HFFc6 (cell line): ENCODE measurements at places on chromosomes 16 and 17. TPM values are rescaled to one million over a fixed set of nuclear protein-coding genes. Genes with fewer than 3 reads are reported as not detected.
A peak's percentile ranks its signal among the peaks of the same experiment; 100 is the strongest.

TAC4 gene
- total RNA-seq: not detected in 3 replicates

DNA sequence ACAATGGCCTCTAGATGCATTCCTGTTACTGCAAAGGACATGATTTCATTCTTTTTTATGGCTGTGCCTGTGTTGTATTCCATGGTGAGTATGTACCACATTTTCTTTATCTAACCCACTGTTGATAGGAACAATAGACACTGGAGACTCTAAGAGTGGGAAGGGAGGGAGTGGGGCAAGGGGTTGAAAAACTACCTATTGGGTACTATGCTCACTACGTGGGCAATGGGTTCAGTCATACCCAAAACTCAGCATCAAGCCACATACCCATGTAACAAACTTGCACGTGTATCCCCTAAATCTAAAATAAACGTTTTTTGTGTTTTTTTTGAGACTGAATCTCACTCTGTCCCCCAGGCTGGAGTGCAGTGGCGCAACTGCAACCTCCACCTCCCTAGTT is 47.1 kb upstream of the SCNN1B start:
- DNase-seq: no peak

PPP1R1B gene
- total RNA-seq: not detected in 3 replicates

- DNase-seq: no peak
These were observed 42.9 kb downstream of the LMF1 start for GRCh38 chr16:927931-928330.

TBC1D3G gene
- not detected in 3 replicates for total RNA-seq

SEBOX gene
- not detected in 3 replicates for total RNA-seq

GRCh38 chr17:43755389-43755875 is 3.2 kb downstream of the SOST start:
- no peak for DNase-seq

DNA sequence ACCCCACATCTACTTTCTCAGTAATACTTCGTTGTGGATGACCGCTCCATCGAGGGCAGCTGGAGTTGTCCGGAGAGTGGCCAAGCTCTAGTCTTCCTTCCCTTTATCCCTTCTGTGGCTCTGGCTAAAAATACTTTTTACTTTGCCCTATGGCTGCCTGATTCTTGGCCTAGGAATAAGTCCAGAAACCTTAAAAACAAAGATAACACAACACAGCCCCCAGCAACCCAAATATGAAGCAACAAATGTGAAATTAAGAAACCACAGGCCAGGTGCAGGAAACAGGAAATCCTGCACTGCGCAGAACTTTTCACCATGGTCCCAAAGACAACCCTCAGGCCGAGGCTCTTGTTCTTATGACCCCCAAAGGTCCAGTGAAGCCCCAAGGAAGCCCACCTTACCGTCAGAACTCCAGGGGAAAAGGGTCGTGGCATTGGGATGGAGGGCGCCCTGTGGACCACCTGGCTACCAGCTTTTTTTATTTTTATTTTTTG is 26.0 kb downstream of the TK2 start:
- no peak for DNase-seq

SCGB1C2 gene
- total RNA-seq: not detected in 3 replicates

DNA sequence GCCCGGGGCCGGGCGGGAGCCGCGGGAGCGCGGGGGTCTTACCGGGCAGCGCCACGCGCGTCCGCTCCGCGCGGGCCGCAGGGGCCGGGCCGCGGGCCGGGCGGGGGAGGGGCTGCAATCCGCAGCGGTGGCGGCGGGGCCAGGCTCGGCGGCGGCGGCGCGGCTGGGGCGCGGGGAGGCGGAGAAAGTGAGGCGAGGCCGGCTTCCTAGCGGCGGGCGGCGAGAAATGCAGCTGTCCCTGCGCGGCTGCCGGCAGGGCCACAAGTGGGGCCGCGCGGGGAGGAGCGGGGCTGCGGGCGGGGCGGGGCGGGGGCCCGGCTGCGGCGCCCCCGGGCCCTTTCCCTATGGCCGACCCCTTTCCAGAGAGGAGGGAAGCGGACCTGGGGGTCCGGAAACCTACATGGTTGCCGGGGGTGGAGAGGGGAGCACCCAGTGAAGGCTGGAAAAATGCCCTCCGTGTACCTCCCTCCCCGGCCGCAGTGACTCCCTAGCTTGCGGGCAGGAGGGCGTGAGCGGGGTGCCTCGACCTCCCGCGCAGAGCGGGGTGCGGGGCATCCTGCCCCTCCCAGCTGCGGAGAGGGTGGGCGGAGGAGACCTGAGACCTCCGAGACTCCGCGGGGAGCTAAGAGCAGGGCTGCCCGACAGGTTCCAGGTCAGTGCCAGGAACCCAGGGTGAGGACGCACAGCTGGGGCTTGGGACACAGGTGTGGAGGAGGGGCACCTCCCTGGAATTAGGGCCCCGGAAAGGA is at the start of gene CUEDC1:
CUEDC1 (minus strand) TSS at position 230 of the 749 bp plus-strand sequence. CDS start 69,848 bp downstream, outside the sequence.
- peak; percentile 61 for DNase-seq

DNA sequence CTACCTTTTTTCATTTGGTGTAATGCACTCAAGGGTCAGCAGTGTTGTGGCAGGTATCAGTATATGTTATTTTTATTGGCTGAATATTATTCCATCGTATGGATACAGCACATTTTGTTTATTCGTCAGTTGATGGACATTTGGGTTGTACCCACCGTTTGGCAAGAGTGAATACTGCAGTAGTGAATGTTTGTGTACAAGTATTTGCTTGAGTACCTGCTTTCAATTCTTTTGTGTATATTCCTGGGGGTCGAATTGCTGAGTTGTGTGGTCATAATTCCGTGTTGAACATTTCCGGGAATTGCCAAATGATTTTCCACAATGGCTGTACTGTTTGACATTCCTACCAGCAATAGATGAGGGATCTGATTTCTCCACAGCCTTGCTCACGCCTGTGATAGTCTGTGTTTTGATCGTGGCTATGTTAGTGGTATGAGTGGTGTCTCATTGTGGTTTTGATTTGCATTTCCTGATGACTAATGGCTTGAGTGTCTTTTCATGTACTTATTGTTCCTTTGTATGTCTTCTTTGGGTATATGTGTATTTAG is 108.4 kb downstream of the OR1D5 start:
- peak; percentile 92 for DNase-seq

TRIM72 gene
- total RNA-seq: not detected in 3 replicates

- DNase-seq: no peak
These were observed 50.2 kb downstream of the CDH11 start for GRCh38 chr16:65071433-65072311.

DNA sequence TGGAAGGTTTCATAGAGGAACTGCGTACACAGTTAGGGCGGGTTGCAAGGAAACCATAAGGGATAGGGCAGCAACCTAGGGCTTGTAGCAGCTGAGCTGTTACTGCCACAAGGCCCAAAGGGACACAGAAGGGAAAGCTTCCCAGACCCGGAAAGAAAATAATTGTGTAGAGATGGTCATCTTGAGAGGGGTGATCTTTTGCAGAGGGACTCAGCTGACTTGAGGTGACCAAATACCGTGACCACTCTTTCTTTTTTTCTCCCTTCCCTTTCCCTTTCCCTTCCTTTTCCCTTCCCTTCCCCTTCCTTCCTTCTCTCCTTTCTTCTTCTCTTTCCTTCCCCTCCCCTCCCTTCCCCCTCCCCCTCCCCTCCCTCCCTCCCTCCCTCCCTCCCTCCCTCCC is 8.5 kb upstream of the CREBBP start:
- DNase-seq: no peak

KRT9 gene
- 0.15 TPM in 1 of 3 replicates, not detected in the others for total RNA-seq

DNA sequence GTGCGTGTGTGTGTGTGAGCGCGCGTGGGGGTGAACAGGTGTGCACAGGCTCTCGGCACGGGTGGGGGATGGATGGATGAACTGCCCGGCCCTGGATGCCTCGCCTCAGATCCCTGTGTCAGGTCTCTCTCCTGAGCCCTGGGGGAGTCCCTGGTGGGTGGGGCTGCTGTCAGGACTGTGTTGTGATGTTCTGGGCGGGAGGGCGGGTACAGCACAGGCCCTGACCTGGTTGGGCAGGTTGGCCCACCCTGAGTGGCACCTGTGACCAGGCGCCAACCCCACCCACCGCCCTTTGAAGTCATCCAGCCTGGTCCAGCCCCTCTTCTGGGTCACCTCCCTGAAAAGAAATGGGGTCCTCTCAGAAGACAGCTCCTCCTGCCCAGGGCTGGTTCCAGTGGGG is 41.6 kb upstream of the TAC4 start:
- DNase-seq: no peak

- DNase-seq: peak; percentile 96
These were observed 24.1 kb upstream of the ADORA2B start for GRCh38 chr17:15920758-15921239.

DNA sequence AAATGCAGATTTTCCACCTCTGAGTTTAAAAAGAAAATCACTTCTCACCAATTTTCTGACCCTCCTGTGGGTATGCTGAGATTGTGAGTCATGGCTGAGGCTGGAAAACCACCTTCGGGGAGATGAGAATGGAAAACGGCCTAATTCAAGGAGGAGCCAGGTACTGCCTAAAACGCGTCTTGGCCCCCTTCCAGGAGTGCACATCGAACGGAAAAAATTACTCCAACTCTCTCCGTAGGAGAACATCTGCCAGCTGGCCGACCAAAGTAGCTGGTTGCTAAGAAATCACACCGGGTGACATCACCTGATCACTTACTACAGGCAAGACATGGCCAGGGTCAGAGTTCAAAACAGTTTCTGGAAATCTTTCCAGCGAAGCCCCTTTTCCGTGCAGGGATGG is 107.6 kb downstream of the ZNF423 start:
- no peak for DNase-seq

- DNase-seq: no peak
These were observed 203.6 kb upstream of the CACNG3 start for GRCh38 chr16:24052329-24053098.

GRCh38 chr16:912684-913613 is 57.8 kb downstream of the LMF1 start:
- DNase-seq: no peak

GRCh38 chr17:46979147-46979863 is at the start of gene RPRML:
RPRML (minus strand) TSS chr17:46979253; CDS start chr17:46979007, 246 bp downstream.
- no peak for DNase-seq

- DNase-seq: no peak
These were observed 382.8 kb downstream of the SEC14L1 start for GRCh38 chr17:77523540-77523939.

GRCh38 chr17:67427424-67427823 is 50.3 kb downstream of the PITPNC1 start:
- DNase-seq: no peak

ABI3 gene
- total RNA-seq: not detected in 3 replicates

DNA sequence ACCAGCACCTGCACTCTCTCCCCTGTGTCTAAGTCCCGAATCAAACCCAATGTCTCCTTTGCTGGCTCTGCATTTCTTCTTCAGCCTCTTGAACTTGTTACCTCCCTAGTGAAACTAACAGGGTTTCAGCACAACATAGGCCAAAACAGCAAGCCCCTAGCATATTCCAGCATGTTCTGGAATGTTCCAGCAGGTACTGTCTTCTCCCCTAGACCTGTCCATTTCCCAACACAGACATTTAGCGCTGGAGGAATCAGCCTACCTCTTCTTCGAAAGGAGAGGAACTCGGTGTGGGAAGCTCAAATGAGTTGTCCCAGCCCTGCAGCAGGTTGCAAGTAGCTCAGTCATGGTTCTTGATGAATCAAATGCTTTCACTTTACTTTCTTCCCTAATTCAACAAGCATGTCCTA is 47.1 kb downstream of the LITAF start:
- DNase-seq: no peak

GRCh38 chr17:60554377-60554788 is 28.3 kb upstream of the APPBP2 start:
- peak; percentile 86 for DNase-seq

HOXB9 gene
- total RNA-seq: not detected in 3 replicates

DNA sequence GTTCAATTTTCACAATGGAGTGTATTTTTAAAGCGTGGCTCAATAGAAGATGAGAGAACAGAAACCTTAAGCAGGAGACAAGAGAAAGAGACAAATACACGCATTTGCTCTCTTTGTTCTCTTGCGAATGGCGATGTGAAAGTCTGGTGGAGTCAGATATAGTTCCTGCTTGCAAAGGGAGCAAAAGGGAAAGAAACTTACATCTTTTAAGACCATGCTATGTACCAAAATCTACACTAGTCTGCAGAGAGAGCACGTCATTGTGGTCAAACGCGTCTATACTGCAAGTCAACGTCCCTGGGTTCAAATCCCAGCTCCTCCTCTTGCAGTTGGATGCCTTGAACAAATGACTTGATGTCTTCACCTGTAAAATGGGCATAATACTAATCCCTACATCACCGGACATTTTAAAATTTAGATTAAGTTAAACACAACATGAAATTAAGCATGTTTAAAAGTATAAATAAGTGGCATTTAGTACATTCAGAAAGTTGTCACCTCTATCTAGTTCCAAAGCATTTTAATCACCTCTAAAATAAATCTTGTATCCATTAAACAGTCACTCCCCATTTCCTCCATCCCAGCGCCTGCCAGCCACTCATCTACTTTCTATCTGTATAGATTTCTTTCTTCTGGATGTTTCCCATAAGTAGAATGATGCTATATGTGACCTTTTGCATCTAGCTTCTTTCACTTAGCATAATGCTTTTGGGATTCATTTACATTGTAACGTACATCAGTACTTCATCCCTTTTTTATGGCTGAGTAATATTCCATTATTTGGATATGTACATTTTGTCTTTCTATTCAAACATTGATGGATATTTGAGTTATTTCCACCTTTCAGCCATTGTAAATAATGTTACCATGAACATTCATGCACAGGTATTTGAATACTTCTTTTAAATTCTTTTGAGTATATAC is 406.9 kb downstream of the TMEM114 start:
- no peak for DNase-seq

PPY gene
- total RNA-seq: not detected in 2 replicates

CACNG4 gene
- total RNA-seq: not detected in 3 replicates

FBXL16 gene
- total RNA-seq: not detected in 3 replicates

DNA sequence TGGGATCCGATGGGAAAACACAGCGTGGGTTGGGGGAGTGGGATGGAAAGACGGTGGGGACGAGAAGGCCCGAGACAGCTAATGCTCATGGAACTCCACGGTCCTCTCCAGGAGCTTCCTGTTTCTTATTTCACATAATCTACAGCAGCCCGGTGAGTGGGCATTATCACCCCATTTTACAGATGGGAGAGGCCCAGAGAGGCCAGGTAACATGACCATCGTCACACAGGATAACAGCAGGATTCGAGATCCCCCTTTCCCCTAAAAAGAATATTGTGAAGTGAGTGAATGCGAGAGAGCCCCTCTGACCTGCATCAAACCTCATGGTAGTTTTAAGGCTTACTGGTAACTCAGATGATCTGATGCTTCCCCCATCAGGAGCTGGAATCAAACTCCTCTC is 12.0 kb downstream of the CIBAR2 start:
- DNase-seq: no peak
